ENCODE measurements at places on chromosomes 2 and 18.
A peak's percentile ranks its signal among the peaks of the same experiment; 100 is the strongest.

- no peak for DNase-seq
Measured at GRCh38 chr18:47737956-47738355, 192.5 kb downstream of the SMAD2 start.

DNA sequence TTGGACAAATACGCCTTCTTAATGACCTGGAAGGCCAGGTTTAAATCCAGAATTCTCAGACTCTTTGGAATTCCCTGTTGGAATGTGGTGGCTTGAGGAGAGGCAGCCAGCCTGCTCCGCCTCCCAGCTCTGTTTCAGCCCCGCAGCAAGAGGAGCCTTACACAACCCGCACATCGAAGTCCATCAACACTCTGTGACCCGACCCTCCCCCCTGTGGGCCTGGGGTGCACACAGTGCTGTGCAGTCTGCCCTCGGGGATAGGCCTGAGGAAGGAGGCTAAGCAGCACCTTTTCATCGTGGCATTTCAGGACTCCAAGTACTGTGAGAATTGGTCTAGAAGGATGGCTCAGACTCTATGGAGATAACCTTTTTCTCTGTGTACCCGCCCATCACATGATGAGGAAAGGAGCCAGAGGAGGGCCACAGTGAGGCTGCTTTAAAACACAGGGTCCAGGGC lies 73.7 kb downstream of the GREB1L start:
- DNase-seq: peak; percentile 98

GRCh38 chr2:155866477-155866876 lies 466.0 kb downstream of the NR4A2 start:
- no peak for DNase-seq

GRCh38 chr2:205909184-205909572 lies 176.8 kb downstream of the INO80D start:
- no peak for DNase-seq

- DNase-seq: peak; percentile 2
Measured at GRCh38 chr2:146321175-146321574, 1523.7 kb upstream of the ACVR2A start.

DNA sequence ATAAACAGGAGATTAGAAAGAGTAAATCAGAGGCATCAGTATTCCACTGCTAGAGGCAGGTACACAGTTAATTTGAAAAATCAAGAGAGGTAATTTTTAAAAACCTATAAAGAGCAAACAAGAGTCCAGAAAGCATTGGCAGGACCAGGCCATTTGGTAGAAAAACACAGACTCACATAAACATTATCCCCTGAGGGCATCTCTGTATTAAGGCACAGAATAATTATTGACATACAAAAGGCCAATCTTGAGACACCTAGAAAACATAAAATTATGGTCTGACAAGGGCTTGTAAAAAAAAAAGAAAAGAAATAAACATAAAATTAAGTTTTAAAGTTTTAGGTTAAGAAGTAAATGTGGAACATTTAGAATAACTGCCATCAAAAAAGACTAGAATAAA lies 120.6 kb downstream of the OSBPL1A start:
- DNase-seq: no peak

DNA sequence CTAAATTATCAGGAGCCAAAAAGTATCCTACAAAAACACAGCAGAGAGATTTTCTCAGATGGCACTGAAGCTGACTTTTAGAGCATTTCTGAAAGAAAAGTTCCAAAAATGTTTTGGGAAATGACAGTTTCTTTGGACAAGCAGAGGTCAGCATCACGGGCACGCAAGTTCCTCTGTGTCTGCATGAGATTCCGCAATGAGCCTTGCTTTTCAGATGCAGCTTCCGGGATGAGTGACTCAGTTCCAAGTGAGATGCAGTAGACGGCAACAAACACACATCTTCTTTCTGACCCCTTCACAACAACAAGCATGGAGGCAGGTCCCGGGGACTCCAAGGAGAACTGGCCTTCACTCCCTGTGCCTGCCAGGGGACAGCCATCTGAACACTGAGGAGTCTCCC lies 76.6 kb downstream of the EIPR1 start:
- no peak for DNase-seq

GRCh38 chr18:36419900-36420531 lies 122.5 kb downstream of the FHOD3 start:
- DNase-seq: no peak

- no peak for DNase-seq
Measured at GRCh38 chr2:213306316-213306942, 22.2 kb downstream of the SPAG16 start.

- DNase-seq: peak; percentile 46
Measured at GRCh38 chr2:37827911-37828511, 97.1 kb upstream of the RMDN2 start.

- DNase-seq: no peak
Measured at GRCh38 chr2:11907190-11907589, 160.8 kb downstream of the LPIN1 start.

DNA sequence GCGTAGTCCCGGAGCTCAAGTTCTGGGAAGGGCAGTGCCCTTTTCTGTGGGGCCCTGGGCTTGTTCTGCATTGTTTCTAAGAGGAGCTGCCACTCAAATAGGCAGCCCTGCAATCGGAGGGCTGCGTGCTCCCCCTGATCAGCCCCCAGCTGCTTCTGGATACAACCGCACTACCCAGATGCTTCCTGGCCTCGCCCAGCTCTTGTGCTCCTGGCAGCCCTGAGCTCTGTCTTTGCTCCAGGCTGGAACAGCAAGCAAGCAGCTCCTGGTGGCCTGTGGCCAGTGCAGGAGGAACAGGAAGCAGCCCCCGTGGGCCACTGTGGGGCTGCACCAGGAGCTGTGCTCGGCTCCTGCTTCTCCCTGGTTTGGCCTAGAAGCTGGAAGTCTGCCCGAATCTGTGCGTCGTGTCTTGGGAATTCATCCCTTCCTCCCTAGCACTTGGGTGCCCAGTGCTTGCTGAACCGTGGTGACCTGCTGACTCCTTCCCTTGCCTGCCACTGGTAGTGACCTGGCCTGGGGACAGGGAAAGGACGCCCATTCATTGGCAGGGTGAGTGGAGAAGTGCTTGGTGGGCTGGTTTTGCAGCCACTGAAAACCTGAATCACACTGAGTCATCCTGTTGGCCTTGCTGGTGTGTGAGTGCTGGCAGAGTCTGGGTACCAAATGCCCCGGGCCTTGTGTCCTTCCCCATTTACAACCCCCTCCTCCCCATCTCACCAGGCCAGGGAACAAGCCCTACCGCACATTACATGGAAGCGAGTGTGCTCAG lies 27.3 kb upstream of the NTSR2 start:
- peak; percentile 29 for DNase-seq

- no peak for DNase-seq
Measured at GRCh38 chr2:43032213-43033015, 194.0 kb downstream of the ZFP36L2 start.

DNA sequence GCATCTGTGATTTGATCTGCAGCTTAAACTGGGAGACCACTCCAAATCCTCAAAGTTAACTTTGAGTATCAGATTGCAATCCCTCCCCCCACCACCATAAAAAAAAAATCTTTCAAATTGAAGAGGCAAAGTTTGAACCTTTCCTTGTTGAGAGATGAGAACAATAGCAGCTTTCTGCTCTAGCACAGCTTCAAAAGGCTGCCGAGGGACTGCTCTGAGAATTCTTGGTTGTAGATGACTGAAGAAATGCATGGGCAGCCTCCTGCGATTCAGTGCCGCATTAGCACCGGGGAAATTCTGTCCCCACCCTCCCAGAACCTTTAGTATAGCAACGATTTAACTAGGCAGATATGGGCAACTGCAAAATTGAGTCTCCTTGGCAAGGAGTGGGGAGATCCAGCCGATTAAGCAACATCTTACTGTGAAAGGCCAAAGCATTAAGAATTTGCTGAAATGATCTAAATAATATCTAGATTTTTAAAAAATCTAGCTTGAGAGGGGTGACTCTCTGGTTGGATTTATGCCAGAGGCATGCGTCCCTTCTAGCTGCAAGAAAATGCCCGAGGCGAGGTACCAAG lies 3.9 kb upstream of the SP5 start:
- peak; percentile 49 for DNase-seq

GRCh38 chr18:53115876-53116585 lies 776.0 kb downstream of the DCC start:
- no peak for DNase-seq

Measured in ELF-1 (cell line).